ENCODE measurements at places on chromosomes 16 and 17.
A peak's percentile ranks its signal among the peaks of the same experiment; 100 is the strongest.

- DNase-seq: no peak
Measured at GRCh38 chr17:2034806-2035540, 5.0 kb downstream of the DPH1 start.

GRCh38 chr16:19754644-19755036, 36.6 kb downstream of the IQCK start:
- DNase-seq: no peak

DNA sequence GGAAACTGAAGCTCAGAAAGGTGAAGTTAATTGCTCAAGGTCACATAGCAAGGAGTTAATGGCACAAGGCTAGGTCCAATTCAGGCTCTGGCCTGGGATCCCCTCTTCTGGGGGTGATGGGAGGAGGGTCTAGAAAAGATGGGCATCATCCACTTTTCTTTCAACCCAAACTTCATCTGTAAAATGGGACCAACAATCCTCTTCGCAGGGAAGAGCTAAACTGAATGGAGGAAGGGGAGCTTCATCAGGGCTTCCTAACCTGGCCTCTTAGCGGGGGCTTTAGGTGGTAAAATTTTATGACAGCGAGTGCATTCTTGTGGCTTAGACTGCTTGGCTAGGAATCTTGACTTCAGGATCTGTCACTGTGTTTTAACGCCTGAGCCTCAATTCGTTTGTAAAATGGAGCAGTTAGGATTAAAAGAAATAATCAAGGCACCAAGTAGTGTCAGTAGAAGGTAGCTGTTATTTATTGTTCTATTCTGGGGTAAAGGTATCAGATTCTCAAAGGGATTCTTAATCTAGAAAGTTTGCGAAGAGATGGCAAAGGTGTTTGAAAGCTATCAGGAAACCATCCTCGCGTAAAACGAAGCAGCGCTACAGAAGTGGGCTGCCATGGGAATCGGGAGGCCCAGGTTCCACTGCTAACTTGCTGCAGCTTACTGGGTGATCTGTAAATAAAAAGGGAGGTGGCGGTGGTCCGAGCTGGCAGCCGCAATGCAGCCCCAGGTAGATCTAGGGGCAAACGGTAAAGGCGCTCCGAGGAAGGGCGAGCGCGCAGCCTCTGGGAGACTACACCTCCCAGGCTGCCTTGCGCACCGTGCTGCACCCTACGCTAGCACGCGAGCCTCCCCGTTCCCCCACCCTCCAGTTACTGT, 1.5 kb upstream of the SRCAP start:
- DNase-seq: no peak

DNA sequence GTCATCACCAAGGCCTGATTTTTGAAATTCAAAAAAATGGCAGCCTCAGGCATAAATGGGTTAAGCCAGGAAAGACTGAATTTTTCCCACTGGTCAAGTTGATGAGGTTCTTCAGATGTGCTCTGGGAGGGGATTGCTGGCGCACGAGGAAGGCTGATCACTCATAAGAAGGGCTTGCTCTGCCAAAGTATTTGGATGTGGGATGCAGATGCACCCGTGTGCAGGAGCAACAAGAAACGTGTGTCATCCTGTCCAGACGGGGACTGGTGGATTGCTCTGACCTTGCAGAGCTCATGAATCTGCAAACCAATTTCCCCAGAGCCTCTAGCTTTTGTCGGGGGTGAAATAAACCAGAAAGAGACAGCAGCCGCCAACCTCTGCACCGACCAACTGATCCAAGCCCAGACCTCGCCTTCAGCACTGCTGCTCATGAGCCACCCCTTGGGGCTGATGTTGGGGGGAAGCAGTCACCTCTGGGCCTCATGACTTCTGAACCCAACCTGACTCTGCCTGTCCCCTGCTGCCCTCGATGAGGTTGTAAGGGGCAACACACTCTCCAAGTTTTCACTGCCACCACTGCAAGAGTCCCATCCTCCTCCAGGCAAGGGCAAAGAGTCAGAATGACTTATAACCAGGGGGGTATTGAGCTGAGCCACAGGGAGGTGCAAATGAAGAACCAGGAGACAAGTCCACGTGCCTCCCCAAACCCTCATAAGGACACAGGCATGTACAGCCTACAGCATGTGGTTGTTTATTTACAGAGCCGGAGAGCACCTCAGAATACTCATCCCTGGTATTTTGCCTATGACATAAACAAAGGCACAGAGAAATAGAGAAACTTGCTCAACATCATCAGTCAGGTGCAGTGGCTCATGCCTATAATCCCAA, 452.0 kb downstream of the SOX9 start:
- DNase-seq: no peak

- DNase-seq: no peak
Measured at GRCh38 chr16:5895976-5896375, 798.4 kb upstream of the EEF2KMT start.

GRCh38 chr16:21117567-21117966, 33.1 kb downstream of the DNAH3 start:
- DNase-seq: no peak

- no peak for DNase-seq
Measured at GRCh38 chr17:70919241-70919640, 749.9 kb downstream of the KCNJ2 start.

GRCh38 chr17:75295201-75296158, 6.2 kb upstream of the SLC25A19 start:
- no peak for DNase-seq

- DNase-seq: no peak
Measured at GRCh38 chr16:23330583-23331249, 28.6 kb downstream of the SCNN1B start.

DNA sequence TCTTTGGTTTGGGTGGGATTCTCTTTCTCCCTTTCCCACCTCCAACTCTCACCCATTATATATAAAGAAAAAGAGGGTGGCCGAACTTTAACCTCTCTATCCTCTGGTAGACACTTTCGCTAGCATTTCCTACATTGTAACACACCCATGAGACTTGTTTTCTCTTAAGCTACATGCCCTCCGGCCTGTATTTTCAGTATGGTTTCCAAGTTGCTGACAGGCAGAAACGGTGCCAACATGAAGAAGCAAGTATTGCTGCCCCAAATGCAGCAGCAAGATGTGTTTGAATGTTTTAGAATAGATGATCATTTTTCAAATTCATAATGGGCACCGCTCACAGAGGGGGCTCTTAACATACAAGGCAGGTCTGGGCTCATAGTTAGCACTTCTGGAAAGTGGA, 18.7 kb upstream of the CYB5B start:
- DNase-seq: no peak

- DNase-seq: no peak
Measured at GRCh38 chr16:10097271-10097670, 85.0 kb downstream of the GRIN2A start.

DNA sequence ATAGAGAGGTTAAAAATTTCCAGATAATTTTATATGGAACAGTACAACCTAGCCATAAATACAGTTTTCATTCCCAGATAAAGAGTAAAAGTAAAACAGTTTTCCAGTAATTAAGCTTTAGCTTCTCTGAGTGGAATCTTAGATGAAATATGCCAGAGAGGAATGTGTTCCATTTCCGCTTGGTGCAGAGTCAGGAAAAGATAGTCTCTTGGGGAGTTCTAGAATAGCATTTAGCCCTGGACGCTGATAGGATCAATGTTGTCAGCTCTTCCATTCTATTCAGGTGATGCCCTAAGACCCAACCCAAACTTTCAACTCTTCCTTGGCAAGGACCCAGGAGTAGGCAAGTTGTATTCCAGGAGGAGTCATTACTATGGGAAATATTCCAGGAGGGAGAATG, 30.9 kb upstream of the ABCA3 start:
- DNase-seq: no peak

DNA sequence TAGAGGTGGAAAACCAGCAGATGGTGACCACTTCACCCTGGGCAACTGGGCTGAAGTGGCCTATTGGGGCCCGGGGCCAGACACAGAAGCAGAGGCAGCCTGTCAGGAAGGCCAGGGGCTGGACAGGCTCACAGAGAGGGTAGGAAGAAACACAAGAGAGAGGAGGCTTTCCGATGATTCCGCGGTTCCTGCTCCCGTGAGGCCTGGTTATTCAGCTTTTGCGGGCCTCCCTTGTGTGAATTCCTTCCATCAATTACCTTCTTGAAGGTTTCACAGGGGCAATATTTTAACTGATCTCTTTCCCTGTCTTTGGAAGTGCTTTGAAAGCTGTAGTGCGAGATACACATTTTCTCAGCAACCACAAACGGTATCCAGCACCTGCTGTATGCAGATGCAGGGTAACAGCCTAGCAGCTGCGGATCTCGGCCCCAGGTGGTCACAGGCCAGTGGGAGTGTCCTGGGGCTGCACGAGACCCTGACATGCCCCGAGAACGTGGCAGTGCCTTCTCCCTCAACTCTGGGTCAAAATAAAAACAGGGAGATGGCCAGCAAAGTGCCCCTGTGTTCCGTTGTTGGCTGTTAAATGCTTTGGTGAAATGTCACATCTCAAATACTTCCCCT, 11.6 kb upstream of the CMIP start:
- DNase-seq: peak; percentile 96

- no peak for DNase-seq
Measured at GRCh38 chr16:1089439-1089821, 6.6 kb downstream of the C1QTNF8 start.

- no peak for DNase-seq
Measured at GRCh38 chr17:55341432-55341831, 76.7 kb downstream of the HLF start.

DNA sequence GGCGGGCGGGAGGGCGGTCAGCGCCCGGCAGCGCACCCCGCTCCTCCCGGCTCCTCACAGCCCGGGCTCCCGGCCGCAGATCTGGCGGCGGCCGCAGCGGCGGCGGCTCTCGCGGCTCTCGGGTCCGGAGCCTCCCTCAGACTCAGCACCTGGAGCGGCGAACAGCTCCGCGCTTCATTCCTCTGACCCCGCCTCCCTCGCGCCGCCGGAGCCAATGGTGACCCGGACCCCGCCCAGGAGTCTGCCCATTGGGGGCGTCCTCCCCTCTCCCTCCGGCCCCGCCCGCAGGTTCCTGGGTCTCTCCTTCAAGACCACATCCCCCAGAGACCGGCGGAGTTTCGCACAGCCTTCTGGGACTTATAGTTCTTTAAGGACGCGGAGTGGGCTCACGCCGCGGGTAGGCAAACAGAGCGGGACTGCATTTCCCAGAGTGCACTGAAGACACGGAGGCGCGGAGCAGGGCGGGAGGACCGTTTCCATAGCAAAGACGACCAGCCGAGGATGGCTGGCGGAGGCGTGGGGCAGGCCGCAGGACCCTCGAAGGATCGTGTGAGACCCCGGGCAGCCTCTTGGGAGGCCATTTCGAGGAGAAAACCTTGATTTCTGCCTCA, at the start of gene SMPD3:
SMPD3 (minus strand) TSS at position 149 of the 611 bp plus-strand sequence. CDS start 76,327 bp downstream, outside the sequence.
- peak; percentile 100 for DNase-seq

DNA sequence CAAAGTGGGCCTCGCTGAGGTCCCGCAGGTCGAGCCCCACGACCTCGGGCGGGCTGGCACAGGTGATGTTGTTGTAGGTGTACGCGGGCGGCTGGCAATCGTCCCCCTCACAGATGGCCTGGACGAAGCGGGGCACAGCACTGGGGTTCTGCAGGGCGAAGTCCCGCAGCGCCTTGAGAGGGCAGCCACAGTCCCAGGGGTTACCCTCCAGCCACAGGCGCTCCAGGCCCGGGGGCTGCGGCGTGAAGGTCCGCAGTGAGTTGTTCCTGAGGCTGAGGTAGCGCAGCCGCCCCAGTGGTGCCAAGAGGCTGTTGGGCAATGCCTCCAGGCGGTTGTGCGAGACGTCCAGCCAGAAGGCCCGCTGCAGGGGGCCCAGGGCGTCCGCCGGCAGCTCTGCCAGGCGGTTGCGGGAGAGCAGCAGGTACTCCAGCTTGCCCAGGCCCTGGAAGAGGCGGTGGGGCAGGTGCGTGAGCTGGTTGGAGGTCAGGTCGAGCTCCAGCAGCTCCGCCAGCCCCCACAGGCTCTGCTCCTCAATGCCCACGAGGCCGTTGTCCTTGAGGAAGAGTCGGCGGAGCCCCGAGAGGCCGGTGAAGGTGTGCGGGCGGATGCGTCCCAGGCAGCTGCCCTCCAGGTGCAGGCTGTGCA, 2.8 kb downstream of the IGFALS start:
- DNase-seq: no peak

GRCh38 chr16:88289968-88290401, 92.8 kb upstream of the ZNF469 start:
- no peak for DNase-seq

- DNase-seq: peak; percentile 99
Measured at GRCh38 chr17:73757420-73757819, 113.2 kb upstream of the SDK2 start.

DNA sequence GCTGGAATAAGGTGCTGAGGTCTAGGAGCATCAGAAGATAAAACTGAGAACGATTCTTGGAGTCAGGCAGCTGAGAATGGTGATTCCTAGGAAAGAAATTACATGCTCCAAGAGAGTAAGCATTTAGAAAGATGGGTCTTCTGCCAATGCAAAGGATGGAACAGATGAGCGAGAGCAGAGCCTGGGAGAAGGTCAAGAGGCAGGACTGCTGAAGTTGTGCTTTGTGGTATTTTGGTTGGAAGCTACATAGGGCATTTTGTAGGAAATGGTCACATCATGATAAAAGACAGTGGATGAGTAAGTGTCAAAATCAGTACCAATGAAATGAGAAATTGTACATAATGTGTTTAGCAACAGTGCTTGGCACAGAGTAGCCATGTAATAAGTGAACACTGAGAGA, 1.4 kb upstream of the CRYM start:
- DNase-seq: no peak

DNA sequence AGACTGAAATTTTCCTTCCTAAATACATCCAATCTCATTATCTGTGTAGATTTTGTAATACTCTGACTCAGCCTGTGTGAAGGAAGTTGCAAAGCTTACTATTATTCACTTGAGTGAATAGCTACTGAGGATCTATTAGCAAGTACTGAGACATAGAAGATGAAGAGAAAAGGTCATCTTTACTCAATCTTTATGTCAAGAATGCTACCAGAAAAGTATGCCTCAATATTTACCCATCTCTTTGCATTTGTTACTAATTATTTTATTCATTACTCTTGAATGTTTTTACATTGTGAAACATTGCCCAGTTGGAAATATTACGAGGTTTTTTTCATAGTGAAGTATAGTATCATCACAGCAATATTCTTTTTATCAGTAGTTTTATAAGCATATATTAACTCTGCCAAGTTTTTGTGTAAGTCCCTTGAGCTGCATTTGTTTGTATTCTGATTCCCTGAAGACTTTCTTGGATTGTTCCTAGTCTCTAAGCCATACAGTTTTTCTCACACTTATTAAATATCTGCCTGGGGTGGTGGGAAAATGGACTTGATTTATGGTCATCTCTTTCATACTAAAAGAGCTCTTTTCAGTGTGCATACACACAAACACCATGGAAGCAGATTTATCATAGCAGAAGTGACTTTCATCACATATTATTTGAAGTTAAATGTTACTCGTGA, 110.4 kb downstream of the MRTFB start:
- no peak for DNase-seq

DNA sequence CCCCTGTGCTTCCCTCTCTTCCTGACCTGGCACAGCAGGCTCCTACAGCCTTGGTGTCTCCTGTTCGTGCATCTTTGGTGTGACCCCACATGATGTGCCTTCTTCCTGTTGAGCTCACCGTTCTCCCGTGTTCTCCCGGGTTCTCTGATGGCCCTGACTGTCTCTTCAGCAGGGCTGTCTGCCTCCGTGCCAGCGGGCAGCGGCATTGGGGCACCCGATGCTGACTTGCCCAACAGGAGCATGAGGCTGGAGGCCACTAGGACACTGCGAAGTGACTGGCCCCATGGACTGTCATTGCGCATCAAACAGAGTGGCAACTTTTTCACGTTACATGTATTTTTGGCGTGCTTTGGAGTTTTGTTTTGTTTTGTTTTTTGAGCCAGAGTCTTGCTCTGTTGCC, 22.4 kb downstream of the CRAMP1 start:
- DNase-seq: no peak

All from NCI-H524 (cell line).